ENCODE measurements at places on chromosomes 16 and 17.

- no peak for DNase-seq
Measured at GRCh38 chr16:69566981-69567680, 1.4 kb downstream of the NFAT5 start.

GRCh38 chr17:75763269-75763607 lies 1.8 kb downstream of the GALK1 start:
- DNase-seq: no peak

DNA sequence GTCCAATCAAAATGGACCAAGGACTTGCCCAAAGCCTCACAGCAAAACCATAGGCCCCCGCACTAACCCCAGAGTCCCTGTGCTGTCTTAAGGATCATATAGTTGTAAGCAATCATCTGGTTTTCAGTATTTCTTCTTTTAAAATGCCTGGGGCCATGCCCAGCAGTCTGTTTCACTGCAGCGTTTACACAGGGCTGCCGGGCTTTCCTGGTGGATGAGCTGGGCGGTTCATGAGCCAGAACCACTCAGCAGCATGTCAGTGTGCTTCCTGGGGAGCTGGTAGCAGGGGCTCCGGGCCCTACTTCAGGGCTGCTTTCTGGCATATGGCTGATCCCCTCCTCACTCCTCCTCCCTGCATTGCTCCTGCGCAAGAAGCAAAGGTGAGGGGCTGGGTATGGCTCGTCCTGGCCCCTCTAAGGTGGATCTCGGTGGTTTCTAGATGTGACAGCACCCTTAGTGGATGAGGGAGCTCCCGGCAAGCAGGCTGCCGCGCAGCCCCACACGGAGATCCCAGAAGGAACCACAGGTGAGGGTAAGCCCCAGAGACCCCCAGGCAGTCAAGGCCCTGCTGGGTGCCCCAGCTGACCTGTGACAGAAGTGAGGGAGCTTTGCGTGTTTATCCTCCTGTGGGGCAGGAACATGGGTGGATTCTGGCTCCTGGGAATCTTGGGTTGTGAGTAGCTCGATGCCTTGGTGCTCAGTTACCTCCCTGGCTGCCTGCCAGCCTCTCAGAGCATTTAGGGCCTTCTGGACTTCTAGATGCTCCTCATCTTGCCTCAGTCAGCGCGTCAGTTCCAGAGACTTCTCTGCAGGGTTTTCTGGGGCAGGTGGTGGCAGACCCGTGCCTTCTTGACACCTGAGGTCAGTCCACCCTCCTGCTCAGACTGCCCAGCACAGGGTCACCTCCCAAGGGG lies 24.8 kb upstream of the STH start:
- no peak for DNase-seq

DNA sequence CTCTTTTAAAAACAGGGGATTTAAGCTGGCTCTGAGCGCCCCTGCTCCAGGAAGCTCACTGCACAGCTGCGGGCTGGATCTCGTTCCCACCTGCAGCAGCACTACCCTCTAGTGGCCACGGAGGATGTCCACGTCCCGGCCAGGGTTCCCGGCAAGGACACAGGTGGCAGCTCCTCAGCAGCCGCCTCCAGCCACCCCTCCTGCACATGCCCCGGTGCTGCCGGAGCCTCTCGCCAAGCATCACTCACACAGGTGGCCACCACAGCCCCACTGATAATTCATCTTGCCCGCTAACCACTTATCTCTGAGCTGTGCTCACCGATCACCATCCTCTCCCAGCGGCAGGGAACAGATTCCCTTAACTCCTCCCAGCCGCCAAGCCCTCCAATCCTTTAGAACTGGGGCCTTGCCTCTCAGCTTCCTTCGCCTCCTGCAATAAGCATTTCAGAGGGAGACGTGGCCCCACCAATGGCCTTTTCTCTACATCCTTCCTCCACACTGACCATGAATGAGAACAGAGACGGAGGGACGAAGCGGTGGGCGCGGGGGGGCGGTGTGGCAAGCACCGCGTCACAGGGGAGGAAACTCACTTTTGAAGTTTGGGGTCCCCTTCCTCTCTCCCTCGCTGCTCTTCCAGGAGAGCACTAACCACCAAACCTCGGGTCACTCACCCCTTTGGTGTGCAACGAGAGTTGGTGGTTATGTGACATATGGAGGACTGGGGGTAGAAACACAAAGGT lies 222.1 kb downstream of the RBFOX3 start:
- no peak for DNase-seq

- no peak for DNase-seq
Measured at GRCh38 chr16:84884596-84885341, 65.0 kb downstream of the CRISPLD2 start.

DNA sequence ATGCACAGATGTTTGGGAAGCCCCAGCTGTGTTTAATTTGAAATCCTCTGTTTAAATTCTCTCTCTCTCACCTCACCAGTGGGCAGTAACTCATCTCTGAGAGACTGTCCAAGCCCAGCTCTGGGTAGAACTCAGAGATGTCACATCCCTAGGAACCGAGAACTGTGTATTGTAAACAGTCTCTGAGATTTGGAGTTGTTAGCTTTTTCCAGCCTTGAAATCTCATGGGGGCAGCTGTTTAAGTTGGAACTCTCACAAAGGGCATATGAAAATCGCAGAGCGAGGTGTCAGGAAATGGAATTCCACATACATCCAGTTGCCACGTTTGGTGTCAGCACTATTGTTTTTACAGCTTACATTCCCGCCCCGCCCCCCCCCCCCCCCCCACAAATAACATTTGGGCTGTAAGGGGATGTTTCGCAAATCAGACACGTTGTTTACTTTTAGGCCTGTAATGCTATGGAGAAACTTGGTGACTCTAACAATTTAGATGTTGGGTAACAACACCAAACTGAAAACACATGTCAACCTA lies 34.3 kb downstream of the VPS35L start:
- DNase-seq: no peak

GRCh38 chr17:30000001-30000754 lies 58.7 kb downstream of the EFCAB5 start:
- DNase-seq: no peak

GRCh38 chr17:20121359-20122253 lies 112.4 kb downstream of the SPECC1 start:
- peak; percentile 36 for DNase-seq

Measured in lower leg skin (tissue), 4 donors.